ENCODE measurements at places on chromosomes 2 and 18. TPM values are rescaled to one million over a fixed set of nuclear protein-coding genes. Genes with fewer than 3 reads are reported as not detected.

- no peaks in the 10 kb centered on the region for H3K36me3 ChIP-seq
- H3K27me3 ChIP-seq: no peaks in the 10 kb centered on the region
- no peak overlapping the region for H3K4me3 ChIP-seq
- DNase-seq: no peak
These were observed 1099.6 kb upstream of the TMEFF2 start for GRCh38 chr2:193294371-193294770.

GRCh38 chr18:58323866-58324762 lies 280.1 kb downstream of the NEDD4L start:
- H3K4me3 ChIP-seq: no peak overlapping the region
- H3K27me3 ChIP-seq: no peaks in the 10 kb centered on the region
- H3K4me1 ChIP-seq: no peaks in the 10 kb centered on the region
- no peak for DNase-seq

DNA sequence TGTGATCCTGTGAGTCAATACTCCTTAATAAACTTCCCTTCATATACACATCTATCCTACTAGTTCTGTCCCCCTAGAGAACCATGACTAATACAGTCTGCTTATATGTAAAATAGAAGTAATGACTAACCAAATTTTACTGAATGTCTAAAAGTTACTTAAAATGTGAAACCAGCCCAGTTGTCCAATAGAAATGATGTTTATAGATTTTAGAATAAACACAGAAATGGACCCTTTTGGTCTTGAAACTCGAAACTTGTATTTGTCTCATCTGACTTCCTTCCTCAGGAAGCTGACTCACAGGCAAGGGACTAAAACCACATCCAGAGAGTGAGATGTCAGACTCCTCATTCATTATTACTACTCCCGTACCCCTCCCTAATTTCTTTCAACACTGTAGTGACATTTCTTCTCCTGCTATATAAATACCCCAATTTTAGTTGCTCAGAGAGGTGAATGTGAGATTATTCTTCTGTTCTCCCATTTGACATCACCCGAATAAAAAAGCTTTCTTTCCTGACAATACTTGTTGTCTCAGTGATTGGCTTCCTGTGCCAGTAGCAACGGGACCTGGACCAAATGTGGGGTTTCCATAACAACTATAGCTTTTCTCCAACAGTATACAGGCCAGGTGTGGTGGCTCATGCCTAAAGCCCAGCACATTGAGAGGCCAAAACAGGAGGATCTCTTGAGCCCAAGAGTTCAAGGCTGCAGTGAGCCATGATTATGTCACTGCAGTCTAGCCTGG lies 486.0 kb downstream of the ERBB4 start:
- H3K36me3 ChIP-seq: no peaks in the 10 kb centered on the region
- H3K4me1 ChIP-seq: no peaks in the 10 kb centered on the region
- no peak overlapping the region for H3K4me3 ChIP-seq
- no peak overlapping the region for H3K27ac ChIP-seq
- no peaks in the 10 kb centered on the region for H3K27me3 ChIP-seq

The SLC8A1 gene
- 492 TPM for total RNA-seq

- no peaks in the 10 kb centered on the region for H3K27me3 ChIP-seq
- H3K27ac ChIP-seq: no peak overlapping the region
- H3K4me1 ChIP-seq: no peaks in the 10 kb centered on the region
These were observed 487.8 kb downstream of the GALR1 start for GRCh38 chr18:77737405-77737804.

The EHD3 gene
- total RNA-seq: 17.6 TPM

GRCh38 chr2:40859617-40860016 lies 407.7 kb upstream of the SLC8A1 start:
- H3K27ac ChIP-seq: no peak overlapping the region
- DNase-seq: no peak
- H3K4me3 ChIP-seq: no peak overlapping the region
- H3K27me3 ChIP-seq: no peaks in the 10 kb centered on the region
- no peaks in the 10 kb centered on the region for H3K36me3 ChIP-seq

GRCh38 chr2:48605482-48606175 lies 12.0 kb upstream of the GTF2A1L start:
- DNase-seq: no peak
- H3K36me3 ChIP-seq: no peaks in the 10 kb centered on the region
- H3K27ac ChIP-seq: no peak overlapping the region
- H3K4me1 ChIP-seq: no peaks in the 10 kb centered on the region
- no peaks in the 10 kb centered on the region for H3K27me3 ChIP-seq
- H3K4me3 ChIP-seq: no peak overlapping the region

The LYG2 gene
- not detected for total RNA-seq

GRCh38 chr18:80086281-80086680 lies 22.8 kb upstream of the ADNP2 start:
- no peak for DNase-seq
- H3K27ac ChIP-seq: no peak overlapping the region
- H3K4me3 ChIP-seq: no peak overlapping the region
- no peaks in the 10 kb centered on the region for H3K36me3 ChIP-seq
- no peaks in the 10 kb centered on the region for H3K27me3 ChIP-seq

DNA sequence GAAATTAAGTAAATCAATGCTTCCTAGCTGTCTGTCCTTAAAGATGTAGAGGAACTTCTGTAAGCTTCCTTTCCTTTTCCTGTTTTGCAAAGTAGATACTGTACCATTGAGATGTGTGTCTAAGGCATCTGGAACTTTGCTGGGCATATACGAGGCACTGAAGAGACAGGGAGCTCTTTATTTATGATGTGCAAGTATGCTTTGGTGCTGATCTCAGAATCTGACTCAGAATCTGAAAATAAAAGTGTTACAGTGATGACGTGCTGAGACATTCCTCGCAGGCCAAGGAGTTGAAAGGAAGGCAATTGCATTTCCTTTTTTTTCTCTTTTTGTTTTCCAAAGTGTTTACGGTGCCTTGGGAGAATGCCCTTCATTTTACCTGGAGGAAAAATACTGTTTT lies 230.9 kb upstream of the RGPD4 start:
- no peak overlapping the region for H3K27ac ChIP-seq
- no peak for DNase-seq
- H3K4me1 ChIP-seq: peaks cover 45% of the 10 kb centered on the region
- no peaks in the 10 kb centered on the region for H3K27me3 ChIP-seq

DNA sequence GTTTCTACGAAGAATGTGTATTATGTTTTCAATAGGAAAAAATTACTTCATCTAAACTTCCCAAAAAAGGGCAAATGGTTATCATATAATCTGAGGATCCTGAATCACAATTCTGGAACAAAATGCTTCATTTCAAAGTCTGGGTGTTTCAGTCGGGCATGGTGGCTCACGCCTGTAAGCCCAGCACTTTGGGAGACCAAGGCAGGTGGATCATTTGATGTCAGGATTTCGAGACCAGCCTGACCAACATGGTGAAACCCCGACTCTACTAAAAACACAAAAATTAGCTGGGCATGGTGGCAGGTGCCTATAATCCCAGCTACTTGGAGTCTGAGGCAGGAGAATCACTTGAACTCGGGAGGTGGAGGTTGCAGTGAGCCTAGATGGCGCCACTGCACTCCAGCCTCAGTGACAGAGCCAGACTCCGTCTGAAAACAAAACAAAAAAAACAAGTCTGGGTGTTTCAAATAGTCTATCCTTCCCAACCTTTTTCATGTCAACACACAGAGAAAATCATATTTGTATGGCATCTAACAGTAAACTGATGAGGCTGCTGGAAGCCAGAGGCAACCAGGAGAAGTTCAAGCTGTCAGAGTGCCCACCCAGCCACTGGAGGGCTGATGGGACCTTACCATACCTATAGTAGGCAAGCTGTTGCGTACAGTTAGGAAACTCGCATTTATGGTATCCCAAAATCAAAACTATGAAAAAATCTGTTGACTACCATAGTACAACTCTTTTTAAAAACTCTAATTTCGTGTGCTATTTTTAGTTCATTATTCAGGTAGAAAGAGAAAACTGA lies 14.6 kb downstream of the NBAS start:
- H3K36me3 ChIP-seq: peaks cover 6% of the 10 kb centered on the region
- DNase-seq: no peak
- H3K27me3 ChIP-seq: no peaks in the 10 kb centered on the region
- peaks cover 9% of the 10 kb centered on the region for H3K4me1 ChIP-seq
- no peak overlapping the region for H3K4me3 ChIP-seq

The GKN1 gene
- not detected for total RNA-seq

The ACTR3 gene
- total RNA-seq: 69.7 TPM

DNA sequence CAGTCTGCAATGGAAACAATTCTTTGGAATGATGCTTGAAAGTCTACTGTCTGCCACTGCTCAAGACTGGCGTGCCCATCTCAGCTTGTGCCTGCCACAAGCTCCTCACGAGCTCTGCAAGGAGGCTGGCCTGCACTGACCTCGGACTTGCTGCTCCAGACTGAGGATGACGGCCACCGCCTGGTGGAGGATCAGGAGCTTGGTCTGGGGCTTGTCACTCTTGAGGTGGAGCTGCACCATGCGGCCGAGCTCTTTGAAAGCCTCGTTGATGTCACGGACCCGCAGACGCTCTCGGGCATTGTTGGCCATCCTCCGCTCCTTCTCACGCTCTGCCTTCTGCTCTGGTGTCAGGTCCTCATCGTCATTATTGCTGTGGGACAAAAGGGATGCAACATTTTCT lies 269.4 kb upstream of the CCDC68 start:
- no peaks in the 10 kb centered on the region for H3K4me1 ChIP-seq
- H3K4me3 ChIP-seq: no peak overlapping the region
- no peak overlapping the region for H3K27ac ChIP-seq
- no peak for DNase-seq

GRCh38 chr2:224731665-224732064 lies 15.5 kb upstream of the CCDC195 start:
- H3K27ac ChIP-seq: no peak overlapping the region
- no peak for DNase-seq
- H3K4me1 ChIP-seq: no peaks in the 10 kb centered on the region
- no peaks in the 10 kb centered on the region for H3K36me3 ChIP-seq

The LOXHD1 gene
- 0.21 TPM for total RNA-seq

DNA sequence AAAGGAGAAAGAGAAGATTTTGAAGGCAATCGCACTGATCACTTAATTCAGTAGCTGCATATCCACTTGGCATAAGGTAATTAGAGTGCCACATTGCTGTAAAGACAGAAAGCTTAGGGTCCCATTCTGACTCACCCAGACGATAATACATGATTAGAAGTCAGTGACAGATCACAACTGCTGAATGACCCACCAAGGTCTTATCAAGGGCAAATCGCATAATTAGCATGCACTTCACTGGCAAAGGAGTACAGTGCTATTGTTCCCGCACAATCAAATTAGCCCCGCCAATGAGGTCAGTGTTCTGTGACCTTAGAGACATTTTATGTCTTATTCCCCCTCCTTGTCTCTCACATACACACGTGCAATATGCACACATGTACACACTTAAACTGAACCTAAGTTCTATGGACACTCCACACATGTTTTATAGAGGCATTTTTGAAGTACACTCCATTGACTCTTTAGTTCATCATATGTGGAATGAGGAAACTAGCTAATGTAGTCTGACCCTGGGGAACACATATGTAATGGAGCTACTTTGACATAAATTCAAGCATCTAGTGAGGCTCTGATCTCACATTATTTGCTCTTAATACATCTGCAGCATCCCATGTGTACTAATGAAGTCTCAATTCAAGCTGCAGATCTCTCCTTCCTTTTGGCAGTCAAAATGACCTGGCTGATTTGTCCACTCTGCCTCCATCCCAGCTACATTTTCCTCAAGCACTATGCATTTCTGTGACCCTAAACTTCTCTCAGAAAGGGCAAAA lies 673.8 kb upstream of the FANCL start:
- H3K27ac ChIP-seq: no peak overlapping the region
- DNase-seq: no peak
- no peaks in the 10 kb centered on the region for H3K4me1 ChIP-seq
- no peaks in the 10 kb centered on the region for H3K27me3 ChIP-seq
- H3K36me3 ChIP-seq: no peaks in the 10 kb centered on the region

Measured in cardiac muscle cell (in vitro differentiated cells and primary cell).